ENCODE measurements at places on chromosomes 12 and 14.

- peak; percentile 62 for DNase-seq
Observed at GRCh38 chr12:29041621-29042020, 107.5 kb upstream of the FAR2 start.

DNA sequence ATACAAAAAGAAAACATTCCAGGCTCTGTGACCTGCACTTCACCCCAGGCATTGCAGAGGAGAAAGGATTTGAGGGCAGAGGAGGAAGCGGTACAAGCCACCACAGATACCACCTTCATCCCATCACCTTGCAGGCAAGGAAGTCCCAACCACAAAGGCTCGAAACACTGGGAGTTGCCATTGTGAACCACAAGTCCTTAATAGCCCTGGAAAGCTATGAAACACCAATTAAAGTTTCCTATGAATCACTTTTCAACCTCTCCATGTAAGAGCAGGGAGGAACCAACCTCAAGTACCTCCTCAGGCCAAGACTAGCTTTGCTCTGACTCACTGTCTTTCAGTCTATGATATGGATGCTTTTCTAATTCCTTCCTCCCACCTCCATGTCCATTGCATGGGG is 27.0 kb downstream of the MAP3K9 start:
- DNase-seq: no peak

DNA sequence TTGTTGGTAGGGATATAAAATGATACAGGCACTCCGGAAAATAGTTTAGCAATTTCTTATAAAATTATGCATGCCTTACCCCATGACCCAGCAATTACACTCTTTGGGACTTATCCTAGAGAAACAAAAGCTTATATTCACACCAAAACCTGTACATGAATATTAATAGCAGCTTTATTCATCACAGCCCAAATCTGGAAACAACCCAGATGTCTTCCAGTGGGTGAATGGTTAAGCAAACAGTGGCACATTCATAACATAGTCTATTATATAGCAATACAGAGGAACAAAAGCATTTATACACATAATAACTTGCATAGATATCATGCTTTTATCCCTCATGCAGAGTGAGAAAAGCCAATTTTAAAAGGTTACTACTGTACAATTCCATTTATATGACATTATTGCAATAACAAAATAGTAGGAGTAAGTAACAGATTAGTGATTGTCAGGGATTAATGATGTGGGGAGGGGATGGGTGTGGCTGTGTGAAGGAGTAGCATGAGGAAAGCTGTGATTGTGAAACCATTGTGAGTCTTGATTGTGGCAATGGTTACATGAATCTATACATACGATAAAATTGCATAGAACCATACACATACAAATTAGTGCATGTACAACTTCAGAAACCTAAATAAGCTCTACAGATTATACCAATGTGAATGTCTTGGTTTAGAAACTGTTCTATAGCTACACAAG is 363.1 kb upstream of the OR4E1 start:
- DNase-seq: no peak

- no peak for DNase-seq
Observed at GRCh38 chr12:129049917-129050316, 196.6 kb downstream of the GLT1D1 start.

GRCh38 chr14:58060898-58061297 is 91.1 kb downstream of the ARMH4 start:
- no peak for DNase-seq

DNA sequence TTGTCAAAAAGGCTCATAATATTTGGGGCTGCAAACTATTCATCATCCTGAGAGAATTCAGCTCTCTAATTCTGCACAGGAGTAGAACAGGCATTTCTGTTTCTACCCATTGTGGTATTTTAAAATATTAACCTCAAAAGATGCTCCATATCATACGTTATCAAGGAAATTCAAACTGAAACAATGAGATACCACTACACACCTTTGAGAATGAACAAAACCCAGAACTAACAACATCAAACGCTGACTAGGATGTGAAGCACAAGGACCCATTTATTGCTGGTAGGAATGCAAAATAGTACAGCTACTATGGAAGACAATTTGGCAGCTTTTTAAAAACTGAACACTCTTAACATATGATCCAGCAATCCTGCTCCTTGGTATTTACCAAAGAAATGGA is 171.8 kb downstream of the DUSP6 start:
- DNase-seq: no peak

GRCh38 chr14:60639674-60640073 is 9.6 kb downstream of the SIX1 start:
- DNase-seq: no peak

GRCh38 chr12:103877934-103878510 is 37.0 kb upstream of the NT5DC3 start:
- peak; percentile 81 for DNase-seq

GRCh38 chr14:56963381-56963780 is 153.1 kb upstream of the OTX2 start:
- no peak for DNase-seq

GRCh38 chr12:56212361-56212760 is 9.4 kb downstream of the RNF41 start:
- no peak for DNase-seq

GRCh38 chr12:69684466-69684865 is 14.6 kb downstream of the BEST3 start:
- no peak for DNase-seq

- DNase-seq: no peak
Observed at GRCh38 chr12:62604373-62604772, 137.7 kb downstream of the MON2 start.

- peak; percentile 3 for DNase-seq
Observed at GRCh38 chr14:80678436-80678835, 263.1 kb downstream of the CEP128 start.

DNA sequence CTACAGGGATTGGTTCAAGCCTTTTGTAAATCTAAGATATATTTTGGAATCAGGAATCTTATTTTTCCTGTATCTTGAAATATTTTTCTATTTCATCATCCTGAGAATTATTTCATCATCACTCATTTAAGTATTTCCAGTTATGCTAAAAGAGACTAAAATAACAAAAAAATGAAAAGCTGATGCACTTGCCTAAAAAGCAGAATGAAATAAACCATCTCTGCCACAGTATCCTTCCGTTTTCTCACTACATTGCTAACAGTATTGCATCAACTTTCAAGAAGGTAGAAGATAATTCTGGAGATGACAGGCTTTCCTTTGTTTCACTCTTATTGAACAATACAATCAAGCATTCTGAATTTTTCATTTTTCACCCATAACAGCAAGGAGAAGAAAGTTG is 31.1 kb upstream of the EIF5 start:
- peak; percentile 43 for DNase-seq

DNA sequence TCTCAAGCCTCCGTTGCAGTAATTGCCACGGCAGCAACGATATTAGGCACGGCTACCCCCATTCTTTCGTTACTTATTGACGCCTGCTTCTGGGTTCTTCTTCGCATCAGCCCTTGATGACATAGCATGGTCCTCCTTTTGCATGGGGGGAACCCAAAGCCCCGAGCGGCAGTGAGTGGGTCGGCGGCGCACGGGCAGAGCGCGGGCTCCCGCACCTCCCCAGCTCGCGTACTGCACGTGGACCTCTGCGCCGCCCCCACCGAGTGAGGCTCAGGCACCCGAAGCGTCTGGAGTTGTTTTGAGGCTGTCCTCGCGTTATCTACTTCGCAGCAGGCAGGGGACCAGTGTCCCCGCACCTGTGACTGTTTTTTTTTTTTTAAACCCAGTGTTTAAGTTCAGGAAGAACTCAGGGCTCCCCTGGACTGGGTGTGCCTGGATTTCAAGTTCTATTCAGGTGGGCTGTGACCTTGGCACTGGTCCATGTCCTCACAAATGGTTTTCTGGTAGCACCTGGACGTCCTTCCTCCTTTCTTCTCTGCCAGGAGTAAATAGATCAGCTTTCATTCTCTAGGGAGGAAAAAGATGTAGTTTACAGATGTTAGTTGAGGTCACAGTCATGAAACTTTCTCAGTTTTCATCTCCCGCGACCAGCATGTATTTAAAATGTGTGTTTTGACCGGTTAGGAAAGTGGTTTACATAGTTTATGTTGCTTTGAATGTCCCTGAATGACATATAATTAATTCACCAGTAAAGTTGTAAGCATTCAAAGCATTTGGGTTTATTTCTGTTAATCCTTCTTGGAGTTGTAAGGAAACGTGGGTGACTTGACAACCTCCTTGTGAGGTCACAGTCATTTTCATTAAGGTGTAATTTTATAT is 1.4 kb upstream of the FOXN4 start:
- no peak for DNase-seq

DNA sequence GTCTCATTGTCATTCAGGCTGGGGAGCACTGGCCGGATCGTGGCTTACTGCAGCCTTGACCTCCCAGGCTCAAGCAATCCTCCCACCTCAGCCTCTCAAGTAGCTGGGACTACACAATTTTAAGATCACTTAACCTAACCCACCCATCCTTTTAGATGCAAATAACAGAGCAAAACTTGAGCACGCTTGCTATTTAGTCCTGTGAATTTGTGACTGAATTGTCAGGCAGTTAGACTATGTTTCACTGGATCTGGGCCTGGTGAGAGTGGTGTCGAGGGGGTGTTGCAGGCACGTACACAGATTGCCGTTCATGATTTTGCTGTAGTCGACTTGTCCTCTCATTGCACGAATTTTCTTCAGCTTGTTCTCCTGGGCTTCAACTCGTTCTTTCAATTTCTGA is 38.2 kb downstream of the ZFYVE21 start:
- no peak for DNase-seq

- DNase-seq: no peak
Observed at GRCh38 chr14:98270201-98270600, 1001.8 kb downstream of the BCL11B start.

GRCh38 chr12:47980197-47980596 is 16.8 kb downstream of the TMEM106C start:
- DNase-seq: no peak

DNA sequence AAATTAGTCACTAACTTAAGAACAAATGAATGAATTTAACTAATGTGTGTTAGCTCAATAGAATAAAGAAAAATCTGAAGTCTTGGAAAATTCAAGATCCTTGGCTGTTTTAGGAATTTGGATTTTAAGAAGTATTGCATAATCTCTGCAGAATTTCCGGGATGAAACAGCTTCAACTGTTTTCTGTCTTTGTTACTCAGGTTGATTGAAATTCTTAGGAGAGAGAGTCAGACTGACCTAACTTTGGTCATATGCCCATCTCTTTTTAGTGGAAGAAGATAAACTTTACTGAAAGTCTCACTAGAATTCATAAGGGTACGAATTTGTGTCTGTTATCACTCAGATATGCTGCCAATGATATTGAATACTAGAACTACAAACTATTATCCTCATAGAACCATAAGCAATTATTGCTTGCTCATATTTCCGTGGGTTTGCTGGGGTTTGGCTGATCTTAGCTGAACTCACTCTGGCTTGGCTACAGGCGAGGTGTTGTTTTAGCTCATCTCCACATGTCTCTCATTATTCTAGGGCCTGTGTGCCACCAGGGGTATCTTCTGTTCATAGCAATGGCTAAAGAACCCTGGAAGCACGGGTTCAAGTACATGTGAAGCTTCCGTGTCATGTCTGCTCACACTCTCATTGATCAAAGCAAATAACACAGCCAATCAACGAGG is 257.4 kb upstream of the NOVA1 start:
- peak; percentile 68 for DNase-seq

- peak; percentile 90 for DNase-seq
Observed at GRCh38 chr12:122081697-122082221, 3.2 kb downstream of the MLXIP start.

- DNase-seq: no peak
Observed at GRCh38 chr12:63228853-63229252, 77.9 kb upstream of the AVPR1A start.

GRCh38 chr12:80041071-80041470 is 58.3 kb upstream of the OTOGL start:
- no peak for DNase-seq

DNA sequence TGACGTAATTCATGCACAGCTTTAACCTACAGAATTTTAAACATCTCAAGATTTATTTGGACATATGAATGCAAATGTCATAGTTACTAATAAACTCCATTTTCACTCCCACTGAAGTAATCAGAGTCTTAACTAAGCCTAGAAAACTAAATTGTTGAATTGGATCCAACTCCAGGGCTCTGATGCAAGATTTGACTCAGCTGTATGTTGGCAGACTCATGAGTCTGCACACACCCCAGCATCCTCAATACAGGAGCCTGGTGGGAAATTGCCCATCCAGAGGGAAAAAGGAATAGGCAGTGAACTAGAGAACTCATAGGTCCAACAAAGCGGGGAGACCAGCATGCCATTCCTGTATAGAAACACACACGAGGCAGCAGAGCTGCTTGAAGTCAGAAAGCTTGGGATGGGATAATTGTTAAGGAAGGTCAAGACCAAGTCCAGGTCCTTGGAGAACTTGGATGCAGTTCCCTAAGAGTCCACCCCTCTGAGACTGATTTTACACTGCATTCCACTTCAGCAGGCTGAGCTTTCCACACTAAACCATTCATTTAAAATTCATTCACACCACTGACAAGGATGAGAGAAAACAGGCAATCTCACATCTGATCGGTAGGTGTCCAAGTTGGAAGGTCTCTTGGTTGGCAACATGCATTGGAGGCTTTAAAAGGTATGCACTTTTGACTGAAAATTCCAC is 14.4 kb downstream of the TMTC1 start:
- peak; percentile 95 for DNase-seq

GRCh38 chr14:99604766-99605298 is 825 bp upstream of the CCDC85C start:
- DNase-seq: peak; percentile 36

DNA sequence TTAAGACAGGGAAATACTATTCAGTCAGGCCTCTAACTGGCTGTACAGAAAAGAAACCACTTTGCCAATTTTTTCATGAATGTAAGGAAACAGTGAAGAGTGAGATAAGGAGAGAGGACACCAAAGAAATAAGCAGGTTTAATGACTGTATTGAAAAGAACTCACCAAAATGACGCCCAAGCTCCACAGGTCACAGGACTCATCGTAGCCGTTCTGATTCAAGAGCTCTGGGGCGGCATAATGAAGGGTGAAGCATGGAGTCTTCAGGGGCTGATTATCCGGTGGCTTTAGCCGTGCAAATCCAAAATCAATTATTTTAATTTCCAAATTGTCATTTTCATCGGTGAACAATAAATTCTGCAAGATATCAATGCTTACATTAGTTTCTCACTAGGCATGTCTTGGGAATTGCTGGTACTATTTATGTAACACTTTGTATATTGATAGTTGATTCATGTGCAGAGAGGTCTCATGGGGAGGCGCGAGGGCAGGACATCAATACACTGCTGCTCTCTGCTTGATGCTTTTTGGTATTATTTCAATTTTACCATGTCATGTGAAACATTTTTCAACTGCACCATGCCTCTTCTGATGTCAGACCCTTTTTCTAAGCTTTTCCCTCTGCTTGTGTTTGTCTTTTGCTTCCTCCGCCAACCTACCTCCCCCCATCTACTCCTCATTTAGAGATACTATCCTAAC is 74.2 kb upstream of the TTC7B start:
- DNase-seq: no peak

DNA sequence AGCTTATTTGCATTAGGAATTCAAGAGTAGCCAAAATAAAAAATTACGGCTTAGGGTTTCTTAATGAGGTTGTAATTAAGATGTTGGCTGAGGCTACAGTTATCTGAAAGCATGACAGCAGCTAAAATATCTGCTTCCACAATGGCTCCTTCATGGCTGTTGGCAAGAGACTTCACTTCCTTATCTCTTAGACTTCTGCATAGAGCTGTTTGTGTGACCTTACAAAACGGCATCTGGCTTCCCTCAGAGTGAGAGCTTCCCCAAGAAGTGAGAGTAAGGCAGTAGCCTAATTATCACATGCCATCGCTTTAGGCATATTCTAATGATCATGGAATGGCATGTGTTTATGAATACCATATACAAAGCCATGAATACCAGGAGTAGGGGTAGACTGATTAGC is 57.6 kb downstream of the CCDC59 start:
- DNase-seq: peak; percentile 8

- DNase-seq: no peak
Observed at GRCh38 chr14:73750531-73750901, 36.3 kb upstream of the PNMA1 start.
